ENCODE measurements at places on chromosomes 6 and 20.

- no peak for DNase-seq
Measured at GRCh38 chr6:111748231-111748647, 125.0 kb downstream of the FYN start.

DNA sequence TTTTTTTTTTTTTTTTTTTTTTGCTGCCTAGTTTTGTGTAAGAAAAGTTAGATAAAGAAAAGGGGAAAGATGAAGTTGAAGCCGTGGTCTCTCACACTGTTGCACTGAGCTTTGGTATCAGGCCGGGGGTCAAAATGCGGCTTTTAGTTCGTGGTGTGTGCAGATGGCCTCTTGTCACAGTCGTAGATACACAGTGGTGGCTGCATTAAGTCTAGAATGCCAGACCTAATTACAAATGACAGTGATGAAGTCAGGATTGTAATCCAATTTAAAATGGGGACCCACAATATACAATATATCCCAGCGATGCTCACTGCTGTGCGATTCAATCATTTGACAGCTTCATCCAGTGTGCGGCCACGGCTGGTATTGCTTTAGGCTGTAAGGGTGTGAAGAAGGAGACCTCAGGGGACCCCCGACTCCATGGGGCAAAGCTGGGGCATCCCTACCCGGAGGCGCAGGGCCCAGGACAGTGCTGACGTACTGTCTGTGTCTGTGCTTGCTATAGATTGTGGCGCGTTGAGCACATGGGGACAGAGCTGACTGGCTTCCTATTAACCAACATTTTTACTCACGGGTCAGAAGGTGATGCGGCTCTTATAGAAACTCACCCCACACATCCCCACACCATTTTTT, 210.0 kb upstream of the SOX4 start:
- DNase-seq, result no peak

DNA sequence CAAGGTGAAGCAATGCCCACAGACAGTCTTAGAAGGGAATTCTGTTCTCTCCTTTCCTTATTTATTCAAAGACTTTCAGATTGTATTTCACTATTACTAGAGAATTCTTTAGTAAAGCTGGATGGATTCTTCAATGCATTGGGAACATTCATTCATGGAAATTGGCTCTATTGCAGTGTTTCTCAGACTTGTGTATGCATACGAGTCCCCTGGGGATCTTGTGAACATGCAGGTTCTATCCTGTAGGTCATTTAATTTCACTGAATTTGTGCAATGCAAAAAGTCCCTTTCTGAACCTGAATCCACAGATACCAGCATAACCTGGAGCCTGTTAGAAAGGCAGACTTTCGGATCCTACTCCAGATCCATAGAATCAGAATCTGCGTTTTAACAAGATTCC, 160.9 kb upstream of the AHI1 start:
- no peak for DNase-seq

DNA sequence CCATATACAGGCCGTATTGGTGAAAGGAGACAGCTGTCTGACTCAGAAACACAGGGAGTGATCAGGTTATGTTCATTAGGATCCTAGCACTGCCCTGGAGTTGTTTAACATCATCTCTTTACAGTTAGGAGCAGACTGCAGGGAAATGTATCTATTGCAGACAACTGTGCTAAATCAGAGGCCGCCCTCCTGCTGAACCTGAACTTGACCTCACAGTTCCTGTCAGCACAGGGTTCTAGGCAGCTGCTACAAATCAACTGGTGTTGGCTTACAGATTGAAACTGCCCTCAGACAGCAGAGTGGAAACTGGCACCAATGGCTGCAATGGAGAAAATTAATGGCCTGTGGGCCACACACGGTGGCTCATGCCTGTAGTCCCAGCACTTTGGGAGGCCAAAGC, 3.7 kb upstream of the RPP40 start:
- no peak for DNase-seq

DNA sequence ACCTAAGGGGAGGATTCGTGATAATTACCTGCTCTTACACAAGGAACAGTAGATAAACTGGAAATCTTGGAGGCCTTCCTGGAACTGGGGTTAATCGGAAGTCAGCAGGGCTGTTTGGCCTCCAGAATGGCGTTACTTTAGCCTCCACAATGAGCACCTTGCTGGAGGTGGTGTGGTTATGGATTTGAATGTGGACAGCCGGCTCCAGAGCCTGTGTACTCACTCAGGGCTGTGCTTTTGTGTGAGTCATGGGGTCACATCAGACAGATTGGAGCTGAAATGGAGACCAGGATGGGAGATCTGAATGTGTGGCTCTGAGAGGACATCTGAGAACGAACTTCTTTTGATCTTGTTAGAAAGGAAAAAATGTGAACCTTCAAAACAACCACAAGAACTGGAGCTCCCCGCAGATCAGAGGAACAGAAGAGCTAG, 30.4 kb downstream of the IGF2R start:
- DNase-seq, result no peak

DNA sequence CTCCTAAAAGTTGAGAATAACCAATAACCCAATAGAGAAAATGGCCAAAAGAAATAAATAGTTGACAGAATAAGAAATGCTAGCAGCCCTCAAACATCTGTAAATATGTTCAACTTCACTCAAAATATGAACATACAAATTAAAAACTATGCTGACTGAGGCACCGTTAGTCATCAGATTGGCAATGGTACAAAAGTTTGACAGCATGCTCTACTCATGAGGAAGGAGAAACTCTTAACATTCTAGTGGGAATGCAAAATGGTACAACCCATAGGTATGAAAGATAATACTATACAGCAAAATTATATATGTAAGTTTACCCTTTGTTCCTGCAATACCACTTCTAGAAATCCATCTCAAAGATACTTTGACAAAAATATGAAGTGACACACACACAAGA, 1.6 kb upstream of the ZSCAN12 start:
- no peak for DNase-seq

DNA sequence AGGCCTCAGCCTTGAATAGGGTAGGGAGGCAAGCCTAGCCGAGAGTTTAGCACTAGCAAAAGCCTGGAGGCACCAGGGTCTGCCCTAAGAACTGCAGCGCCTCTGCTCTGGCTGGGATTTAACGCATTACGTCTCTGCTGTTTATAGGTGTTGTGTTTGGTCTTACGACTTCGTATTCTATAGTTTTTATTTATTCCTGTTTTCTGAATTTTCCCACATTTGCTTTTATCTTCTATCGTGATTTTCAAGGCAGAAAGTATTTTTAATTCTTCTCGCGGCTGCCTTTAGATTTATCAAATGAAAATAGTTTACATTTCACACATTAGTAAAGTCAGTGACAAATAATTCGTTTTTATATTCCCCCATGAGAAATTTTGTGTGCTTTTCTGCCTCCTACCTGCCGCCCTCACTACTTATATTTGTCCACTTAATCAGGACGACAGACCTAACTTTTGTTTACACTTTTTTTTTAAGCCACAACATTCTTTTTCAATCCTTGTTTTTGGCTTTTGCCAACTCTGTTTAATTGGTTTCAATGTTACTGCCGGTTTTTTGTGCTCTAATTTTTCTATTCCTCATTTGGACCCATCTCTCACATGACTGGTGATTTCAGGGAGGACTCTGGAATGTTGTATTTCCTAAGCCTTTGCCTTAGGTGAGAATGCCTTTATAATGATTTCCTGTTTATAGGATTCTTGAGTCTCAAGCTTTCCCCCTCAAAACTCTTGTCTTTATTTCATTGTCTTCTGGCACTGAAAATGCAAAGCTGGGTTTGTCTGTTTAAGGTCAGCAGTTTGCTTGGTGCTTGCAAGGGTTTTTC, 1.3 kb upstream of the LZTS3 start:
- DNase-seq, result no peak

GRCh38 chr20:38934530-38934929, 8.3 kb downstream of the FAM83D start:
- no peak for DNase-seq

- peak; percentile 26 for DNase-seq
Measured at GRCh38 chr20:21571841-21572690, 58.2 kb upstream of the NKX2-2 start.

GRCh38 chr6:107635057-107635515, 145.2 kb downstream of the SOBP start:
- DNase-seq, result no peak

GRCh38 chr20:5065879-5066383, 53.8 kb downstream of the PCNA start:
- no peak for DNase-seq

GRCh38 chr6:108877046-108877751, 29.0 kb downstream of the ARMC2 start:
- DNase-seq, result no peak

- no peak for DNase-seq
Measured at GRCh38 chr6:24195836-24196597, 70.0 kb downstream of the NRSN1 start.

- DNase-seq, result no peak
Measured at GRCh38 chr6:149200282-149200945, 117.1 kb upstream of the TAB2 start.

DNA sequence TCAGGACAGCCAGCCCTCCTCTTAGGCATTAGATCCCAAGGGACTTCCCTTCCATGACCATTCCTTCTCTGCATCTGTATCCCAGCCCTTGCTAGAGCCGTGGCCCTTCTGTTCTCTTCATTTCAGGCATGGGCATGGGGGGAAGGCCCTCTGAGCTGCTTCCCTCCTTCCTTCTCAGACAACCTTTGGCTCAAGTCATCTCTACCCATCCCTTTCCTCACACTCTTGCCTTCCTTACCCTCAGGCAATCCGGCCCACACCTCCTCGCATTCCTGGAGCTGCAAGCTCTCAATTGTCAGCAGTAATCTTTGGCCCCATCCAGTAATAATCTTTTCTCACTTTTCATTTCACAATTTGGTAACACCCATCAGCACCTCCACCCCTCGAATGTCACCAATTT, 426.9 kb upstream of the JARID2 start:
- no peak for DNase-seq

DNA sequence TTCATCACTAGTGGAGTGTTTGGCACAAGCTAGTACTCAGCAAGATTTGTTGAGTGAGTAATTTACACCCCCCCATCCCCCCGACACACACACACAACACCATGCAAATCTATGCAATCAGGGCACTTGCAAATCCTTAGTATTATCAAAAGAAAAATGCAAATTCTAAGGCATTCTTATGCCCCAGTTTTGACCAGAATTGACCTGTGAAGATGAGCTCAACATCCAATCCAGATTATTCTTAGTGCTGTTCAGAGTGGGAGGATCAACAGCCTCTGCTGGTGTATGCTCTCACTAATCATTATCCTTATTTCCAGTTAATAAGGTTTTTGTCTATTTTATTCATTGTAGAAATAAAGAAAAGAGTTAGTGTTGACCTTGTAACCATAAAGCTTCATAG, 185.4 kb downstream of the PLCB1 start:
- DNase-seq, result no peak

DNA sequence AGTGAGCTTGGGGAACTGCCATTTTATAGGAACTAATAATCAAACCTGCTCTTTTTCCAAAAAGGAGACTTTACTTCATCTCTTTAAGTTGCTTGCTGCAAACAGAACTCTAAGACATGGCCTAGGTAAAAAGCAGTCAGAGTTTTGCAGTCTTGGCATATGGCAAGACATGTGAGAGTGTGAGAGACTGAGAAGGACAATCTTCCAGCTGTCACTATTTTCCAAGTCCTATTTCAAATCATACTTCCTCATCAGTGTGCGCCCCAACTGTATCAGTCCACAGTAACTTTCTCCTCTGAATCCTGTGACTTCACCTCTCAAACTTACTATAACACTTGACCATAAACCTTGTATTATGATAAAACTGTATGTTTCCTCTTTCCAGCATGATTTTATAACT, 10.4 kb downstream of the CALHM6 start:
- no peak for DNase-seq

DNA sequence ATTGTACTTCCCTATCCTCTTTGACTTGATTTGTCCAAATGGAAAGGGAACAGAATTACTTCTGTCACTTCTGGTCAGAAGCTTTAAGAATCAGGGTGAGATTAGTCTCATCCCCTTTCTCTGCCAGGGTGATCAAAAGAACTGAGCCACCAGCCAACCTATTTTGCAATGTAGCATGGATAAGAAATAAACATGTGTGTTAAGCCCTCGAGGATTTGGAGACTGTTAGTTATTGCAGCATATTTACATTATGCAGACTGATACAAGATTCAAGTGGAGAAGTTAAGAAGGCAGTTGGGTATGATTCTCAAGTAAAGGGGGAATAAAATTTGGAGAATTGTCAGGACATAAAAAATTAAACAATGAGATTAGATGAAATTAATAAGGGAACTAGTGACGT, 106.0 kb downstream of the FRK start:
- DNase-seq, result no peak

DNA sequence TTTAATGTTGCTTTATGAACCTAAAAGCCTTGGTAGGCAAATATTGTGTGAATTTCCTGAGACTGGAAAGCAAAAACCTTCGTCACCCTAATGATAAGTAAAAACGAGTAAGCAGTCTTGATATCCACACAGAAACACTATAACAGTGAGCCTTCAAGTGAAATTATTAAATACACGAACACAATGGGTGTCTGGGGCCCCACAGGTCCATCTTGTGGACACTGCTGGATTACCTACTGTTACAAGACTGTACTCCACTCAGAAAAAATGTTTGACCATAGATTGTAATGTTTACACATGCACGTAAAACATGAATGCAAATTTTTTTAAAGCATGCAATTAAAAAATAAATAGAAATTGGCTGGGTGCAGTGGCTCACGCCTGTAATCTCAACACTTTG, 466.9 kb downstream of the CD83 start:
- DNase-seq, result no peak

DNA sequence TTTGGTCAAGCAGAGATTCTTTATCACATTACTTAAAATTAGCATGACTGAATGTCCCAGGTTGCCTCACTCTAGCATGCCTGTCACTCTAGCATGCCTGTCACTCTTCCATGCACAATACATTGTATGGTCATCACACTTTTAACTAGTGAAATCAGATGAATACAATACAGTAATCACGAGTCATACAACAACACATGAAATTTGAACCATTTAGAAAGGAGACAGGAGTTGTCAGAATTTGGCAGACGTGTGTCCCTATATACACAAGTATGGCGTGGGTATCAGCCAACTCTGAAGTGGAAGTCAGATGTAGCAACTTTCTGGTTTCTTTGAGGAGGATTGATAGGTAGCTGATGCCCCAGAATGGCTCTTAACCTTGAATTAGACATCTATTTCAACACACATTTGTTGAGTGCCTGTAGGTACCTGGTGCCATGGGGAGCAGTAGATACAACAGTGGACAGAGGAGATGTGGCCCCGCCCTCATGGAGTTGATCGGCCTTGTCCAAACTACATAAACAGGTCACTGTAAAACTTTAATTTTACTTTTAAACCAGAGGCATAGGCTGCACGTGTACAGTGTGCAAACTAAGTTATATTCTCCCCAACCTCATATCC, 116.1 kb upstream of the TIAM2 start:
- DNase-seq, result no peak
